Posterior vena cava (tissue), 2 donors: ENCODE measurements at places on chromosomes 2 and 18.

GRCh38 chr2:175597286-175597685, 404.8 kb downstream of the LNPK start:
- DNase-seq: no peak

DNA sequence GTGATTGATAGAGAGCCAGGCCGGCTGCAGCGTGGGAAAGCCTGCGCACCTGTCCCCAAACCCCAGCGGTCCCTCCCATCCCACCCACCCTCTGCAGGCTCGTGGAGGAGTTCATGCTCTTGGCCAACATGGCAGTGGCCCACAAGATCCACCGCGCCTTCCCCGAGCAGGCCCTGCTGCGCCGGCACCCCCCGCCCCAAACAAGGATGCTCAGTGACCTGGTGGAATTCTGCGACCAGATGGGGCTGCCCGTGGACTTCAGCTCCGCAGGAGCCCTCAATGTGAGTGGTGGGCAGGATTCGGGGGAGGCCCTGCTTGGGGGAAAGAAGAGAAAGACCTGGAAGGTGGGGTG, 48.9 kb upstream of the ALPP start:
- peak; percentile 51 for DNase-seq

DNA sequence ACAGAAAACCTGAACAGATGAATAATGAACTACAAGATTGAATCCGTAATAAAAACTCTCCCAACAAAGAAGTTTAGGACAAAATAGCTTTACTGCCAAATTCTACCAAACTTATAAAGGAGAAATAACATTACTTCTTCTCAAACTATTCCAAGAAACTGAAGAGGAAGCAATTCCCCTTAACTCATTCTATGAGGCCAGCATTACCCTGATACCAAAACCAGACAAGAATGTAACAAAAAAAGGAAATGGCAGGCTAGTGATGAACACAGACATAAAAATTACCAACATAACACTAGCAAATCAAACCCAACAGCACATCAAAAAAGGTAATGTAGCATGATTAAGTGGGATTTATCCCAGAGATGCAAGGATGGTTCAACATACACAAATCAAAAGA, 213.7 kb upstream of the FOSL2 start:
- DNase-seq: no peak

GRCh38 chr18:62728254-62728653, 12.9 kb downstream of the PHLPP1 start:
- DNase-seq: no peak

DNA sequence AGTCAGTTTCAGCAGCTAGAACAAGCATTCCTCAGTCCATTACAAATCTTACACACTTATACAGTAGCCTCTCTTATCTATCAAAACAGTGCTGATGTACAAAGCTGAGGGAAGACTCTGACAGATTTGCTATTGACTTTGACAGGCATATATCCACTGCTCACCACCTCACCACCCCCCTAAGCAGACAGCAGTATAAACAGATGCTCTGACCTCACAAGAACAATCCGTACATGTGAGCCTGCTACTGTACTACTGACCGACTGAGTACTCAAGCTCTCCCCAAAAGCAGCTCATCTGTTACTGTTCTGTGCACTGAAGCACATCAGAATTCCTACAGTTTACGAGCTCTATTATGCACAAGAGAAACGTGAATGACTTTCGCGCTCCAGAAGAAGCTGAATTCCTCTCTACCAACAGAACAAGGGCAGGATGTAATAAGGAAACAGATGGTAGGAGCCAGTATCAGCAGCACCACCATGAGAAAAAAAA, 95.6 kb upstream of the PDE1A start:
- no peak for DNase-seq

- DNase-seq: no peak
Observed at GRCh38 chr2:174009488-174010223, 44.5 kb upstream of the SP3 start.

- DNase-seq: no peak
Observed at GRCh38 chr2:28469947-28470535, 25.8 kb upstream of the PLB1 start.

DNA sequence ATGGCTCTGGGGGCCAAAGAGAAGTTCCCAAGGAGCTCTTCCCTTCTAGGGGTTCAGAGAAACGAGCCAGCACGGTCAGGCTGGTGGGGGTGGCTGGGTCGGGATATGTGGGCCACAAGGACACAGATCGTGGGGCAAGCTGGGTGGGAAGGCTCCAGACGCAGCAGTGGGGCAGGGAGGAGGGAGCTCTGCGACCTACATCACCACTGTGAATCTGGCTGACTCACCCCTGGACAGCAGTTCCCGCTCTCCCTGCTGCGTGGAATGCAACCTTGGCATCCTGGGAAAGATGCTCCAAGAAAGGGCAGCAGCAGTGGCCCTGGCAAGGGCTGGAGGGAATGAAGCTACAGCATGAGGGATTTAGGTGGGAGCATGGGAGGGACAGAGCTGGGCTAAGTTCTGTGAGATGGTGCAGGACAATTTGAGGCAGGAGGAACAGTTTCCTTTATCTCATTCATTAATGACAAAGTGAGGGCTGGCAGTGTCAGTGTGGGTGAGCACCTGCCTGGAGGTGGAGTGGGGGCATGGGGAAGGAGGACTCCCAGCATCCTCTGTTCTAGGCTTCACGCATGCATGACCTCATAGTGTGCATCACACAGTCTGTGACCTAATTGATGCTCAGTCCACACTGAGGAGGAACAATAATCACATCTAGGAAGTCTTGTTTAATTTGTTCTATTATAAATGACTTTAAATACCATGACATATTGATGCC, 25.0 kb downstream of the CELF4 start:
- peak; percentile 66 for DNase-seq

DNA sequence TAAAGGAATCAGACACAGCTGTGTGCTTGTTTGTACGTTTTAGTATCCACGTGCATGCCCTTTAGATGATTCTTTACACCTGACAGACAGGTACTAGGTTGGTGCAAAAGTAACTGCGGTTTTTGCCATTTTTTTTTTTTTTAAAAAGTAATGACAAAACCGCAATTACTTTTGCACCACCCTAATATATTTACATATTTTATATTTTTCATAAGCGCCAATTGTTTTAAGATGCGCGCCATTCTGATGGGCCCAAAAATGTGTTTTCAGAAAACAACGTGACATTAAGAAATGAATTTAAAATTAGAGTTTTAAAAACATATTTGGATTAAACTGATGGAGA, 972 bp upstream of the COBLL1 start:
- no peak for DNase-seq

- no peak for DNase-seq
Observed at GRCh38 chr2:233707940-233708644, 4.6 kb upstream of the UGT1A5 start.

GRCh38 chr2:33340280-33340679, 136.2 kb upstream of the RASGRP3 start:
- peak; percentile 95 for DNase-seq

GRCh38 chr2:128513961-128514283, 195.3 kb upstream of the HS6ST1 start:
- peak; percentile 82 for DNase-seq

DNA sequence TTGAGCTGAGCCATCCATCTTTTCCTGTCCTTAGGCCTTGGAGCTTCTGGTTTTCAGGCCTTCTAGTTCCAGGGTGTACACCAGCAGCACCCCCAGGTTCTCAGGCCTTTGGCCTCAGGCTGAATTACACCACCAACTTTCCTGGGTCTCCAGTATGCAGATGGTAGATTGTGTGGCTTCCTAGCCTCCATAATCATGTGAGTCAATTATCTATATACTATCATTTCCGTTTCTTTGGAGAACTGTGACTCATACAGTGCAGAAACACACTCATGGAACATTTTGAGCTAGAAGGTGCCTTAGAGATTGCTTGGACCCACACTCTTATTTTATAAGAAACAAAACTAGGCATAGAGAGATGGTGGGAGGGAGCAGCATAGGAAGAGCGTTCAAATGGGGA, 167.4 kb downstream of the NCK2 start:
- DNase-seq: no peak

DNA sequence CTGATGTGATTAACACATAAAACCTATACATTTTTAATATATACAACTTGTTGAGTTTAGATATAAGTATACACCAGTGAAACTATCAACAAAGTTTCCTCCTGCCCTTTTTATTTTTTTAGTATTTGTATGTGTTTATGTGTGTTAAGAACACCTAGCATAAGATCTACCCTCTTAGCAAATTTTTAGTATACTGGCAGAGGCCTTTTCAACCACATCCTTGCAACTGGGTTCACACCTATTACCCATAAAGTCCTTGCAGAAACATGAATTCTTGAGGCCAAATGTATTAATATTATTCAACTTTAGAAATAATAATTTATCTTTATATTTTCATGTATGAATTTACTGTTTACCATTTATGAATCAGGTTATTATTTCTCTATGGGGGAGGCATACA, 119.7 kb upstream of the CRIM1 start:
- no peak for DNase-seq

- no peak for DNase-seq
Observed at GRCh38 chr2:231671270-231672050, 36.9 kb upstream of the PTMA start.

DNA sequence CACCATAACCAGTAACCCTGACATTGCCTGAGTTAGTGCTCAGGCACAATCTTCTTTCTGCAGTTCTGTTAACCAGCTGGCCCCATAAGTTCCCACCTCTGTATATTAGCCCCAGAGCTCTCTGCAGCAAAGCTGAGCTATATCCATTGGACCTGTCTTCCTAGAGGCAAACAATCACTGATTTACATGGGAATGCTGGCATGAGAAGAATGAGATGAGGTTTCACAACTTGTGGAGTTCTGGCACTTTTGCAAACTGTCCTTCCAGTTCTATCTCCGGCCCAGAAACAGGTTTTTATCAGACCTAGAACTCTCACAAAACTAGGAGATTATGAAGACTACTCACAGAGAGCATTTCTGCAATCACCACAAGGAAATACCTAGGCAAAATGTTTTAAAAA, 7.9 kb upstream of the CCBE1 start:
- no peak for DNase-seq

DNA sequence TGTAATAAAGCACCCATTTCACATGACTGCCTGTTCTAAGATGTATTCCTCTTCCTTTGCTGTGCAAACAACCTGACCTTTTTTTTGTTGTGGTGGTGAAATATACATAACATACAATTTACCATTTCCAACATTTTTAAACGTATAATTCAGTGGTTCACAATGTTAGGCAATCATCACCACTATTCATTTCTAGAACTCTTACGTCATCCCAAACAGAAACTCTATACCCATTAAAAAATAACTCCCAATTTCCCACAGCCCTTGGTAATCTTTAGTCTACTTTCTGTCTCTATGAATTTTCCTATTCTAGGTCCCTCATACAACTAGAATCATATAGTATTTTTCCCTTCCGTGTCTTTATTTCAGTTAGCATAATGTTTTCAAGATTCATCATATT, 36.7 kb downstream of the RND3 start:
- no peak for DNase-seq

- DNase-seq: no peak
Observed at GRCh38 chr2:39858677-39859076, 79.6 kb upstream of the THUMPD2 start.

GRCh38 chr2:212609479-212609878, 70.9 kb upstream of the ERBB4 start:
- no peak for DNase-seq

- no peak for DNase-seq
Observed at GRCh38 chr2:163775304-163775703, 39.5 kb upstream of the FIGN start.

DNA sequence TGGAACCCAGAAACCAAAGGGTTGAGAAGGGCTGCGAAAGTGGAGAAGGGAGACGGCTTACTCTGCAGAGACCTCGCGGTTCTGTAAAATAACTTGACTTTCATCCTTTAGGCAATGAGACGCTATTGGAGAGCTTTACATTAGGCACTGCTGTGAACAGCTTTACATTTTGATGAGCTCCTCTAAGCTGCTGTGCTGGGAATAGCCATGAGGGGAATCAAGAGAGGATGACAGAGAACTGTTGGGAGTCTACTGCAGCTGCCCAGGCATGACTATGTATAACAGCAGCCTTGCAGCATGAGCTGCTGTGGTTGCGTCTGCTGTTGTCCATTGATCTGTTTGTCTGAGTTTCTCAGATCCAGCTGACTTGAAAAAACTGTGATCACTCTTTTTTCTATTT, 310.8 kb upstream of the MAP2 start:
- no peak for DNase-seq

GRCh38 chr18:27363872-27364271, 178.8 kb upstream of the CHST9 start:
- no peak for DNase-seq

- no peak for DNase-seq
Observed at GRCh38 chr2:129800686-129801085, 178.8 kb upstream of the RAB6C start.

GRCh38 chr2:103289105-103289725, 527.4 kb downstream of the TMEM182 start:
- DNase-seq: no peak

DNA sequence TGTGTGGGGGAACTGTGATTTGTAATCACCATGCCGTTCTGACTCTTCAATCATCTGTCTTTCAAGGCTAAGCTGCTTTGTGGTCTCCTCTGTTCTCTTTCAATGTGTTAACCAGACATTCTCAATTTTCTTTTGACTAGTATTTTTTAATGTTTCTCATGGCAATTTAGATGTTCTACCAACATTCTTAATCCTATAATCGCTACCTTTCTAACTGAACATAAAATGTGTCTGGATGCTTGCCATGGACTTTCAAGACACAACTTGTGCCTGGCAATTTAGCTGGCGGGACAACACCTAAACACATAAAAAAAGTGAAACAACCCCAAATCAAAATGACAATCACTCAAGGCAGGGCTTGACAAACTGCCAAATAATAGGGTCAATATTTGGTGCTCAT, 135.0 kb upstream of the ACKR3 start:
- DNase-seq: no peak

GRCh38 chr2:153939124-153939796, 67.5 kb downstream of the GALNT13 start:
- no peak for DNase-seq

GRCh38 chr2:200479692-200480265, 30.1 kb downstream of the KCTD18 start:
- no peak for DNase-seq

GRCh38 chr2:123648016-123648415, 377.1 kb upstream of the CNTNAP5 start:
- DNase-seq: no peak

DNA sequence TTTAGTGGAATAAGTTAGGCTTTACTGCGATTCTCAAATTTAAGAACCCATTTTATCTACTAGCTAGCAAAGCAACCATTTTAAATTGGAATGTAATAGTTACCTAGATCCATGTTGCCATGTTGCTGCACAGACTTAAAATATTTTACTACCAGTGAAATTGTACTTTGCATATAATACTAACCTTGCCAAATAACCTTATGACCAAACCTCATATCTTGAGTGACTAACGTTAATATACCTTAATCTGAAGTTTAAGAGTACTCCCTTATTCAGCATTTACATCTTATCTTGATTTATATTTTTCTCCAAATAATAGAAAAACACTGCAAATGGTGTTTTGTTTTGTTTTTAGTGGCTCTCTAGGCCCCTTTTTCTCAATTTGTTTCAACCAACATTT, 50.3 kb upstream of the NAB1 start:
- no peak for DNase-seq
